ENCODE measurements at places on chromosomes 3 and 15.

DNA sequence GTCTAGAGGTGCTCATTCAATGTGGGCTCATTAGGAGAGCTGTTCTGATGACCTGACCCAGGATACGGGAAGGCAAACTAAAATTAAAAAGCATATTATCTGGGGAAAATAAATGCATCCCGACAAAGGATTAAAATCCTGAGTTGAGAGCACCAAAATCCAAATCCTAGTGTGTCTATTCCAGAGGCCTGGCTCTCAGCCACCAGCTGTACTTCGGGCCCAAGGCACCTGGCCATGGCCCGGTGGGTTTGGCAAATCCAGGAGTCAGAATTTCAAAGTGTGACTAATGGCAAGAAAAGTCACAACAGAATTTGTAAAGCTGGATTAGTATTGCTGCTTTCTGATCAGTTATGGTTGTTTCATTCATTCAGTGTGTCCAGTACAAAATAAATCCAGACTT lies 2.6 kb upstream of the LYSMD4 start:
- no peak for DNase-seq

DNA sequence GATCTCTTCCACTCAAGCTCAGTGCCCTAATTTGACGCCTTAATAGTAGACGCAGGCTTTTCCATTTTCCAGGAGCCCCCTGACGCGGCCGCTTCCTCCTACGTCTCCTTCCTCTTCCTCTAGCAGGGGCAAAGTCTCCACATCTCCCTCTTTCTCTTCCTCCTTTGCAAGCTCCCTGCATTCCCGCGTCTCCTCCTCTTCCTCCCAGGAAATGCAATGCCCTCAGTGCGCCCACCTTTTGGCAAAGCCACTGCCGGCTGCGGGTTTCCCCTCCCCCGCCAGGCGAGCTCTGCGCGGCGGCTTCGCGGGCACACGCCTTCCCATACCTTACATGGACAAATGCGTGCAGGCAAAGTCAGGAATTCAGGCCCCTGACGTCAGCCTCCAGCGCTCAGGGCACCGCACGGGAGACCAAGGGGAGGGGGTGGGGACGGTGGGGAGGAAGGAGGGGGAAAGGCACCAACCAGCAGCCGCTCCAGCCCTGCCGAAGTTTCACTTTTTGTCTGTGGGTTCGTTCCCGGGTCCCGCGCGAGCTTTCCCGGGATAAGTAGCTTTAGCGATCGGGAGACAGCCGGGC lies 432 bp upstream of the LPP start:
- DNase-seq: peak; percentile 86

- DNase-seq: peak; percentile 58
Observed at GRCh38 chr3:12436514-12437220, 47.6 kb upstream of the TSEN2 start.

- DNase-seq: no peak
Observed at GRCh38 chr15:26050984-26051383, 187.9 kb upstream of the ATP10A start.

GRCh38 chr3:56102032-56102431 lies 366.2 kb downstream of the ERC2 start:
- no peak for DNase-seq

DNA sequence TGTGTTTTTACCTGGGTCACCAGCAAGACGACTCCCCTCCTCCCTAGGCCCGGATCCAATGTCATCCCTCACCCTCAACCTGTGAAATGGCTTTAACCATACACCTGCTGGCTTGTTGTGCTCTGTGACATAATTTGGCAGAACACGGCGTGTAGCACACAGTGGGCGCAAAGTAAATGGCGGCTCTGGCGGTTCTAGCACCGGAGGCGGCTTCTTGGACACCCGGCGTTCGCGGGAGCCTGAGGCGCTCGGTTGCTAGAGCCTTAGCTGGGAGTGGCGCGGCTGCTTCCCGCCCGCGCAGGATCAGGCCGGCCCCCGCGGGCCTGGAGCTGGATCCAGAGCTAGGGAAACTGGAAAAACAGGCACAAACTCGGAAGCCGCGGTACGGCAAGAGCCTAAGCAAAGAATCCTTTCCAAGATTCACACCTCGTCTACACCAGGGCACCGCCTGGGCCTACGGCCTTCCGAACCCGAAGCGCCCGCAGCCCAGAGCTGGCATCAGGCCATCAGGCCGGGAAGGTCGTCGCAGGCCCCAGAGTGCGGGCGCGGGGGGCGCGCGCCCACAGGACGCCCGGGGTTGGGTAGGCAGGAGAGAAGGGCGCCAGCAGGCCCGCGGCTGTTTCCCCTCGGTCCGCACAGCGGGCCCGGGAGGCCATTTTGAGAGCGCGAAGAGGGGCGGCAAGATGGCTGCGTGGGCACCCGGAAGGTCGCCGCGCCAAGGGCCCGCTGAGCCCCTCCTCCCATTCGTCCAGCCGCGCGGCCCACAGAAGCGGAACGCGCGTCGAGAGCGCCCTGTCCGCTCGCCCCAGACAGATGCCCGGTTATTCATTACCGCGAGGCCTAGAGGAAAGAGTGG lies 43.9 kb upstream of the POLG start:
- no peak for DNase-seq

- DNase-seq: no peak
Observed at GRCh38 chr15:25785641-25786025, 77.5 kb downstream of the ATP10A start.

DNA sequence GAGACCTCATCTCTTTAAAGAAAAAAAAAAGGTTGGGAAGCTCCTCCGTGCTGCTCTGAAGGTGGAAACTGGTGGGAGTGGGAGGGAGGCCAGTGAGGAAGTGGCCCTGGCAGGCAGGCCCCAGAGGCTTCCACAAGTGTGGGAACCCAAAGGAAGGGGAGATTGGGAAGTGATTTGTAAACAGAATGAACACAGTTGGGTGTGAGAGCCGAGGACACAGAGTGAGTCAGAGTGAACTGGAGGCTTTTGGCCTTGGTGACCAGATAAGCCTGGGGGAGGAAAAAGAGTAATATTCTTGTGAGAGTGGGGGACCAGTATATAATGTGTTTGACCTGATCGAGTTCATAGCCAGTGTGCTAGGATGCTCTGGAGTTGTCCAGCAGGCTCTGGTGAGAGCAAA lies 23.0 kb downstream of the MKRN2 start:
- DNase-seq: peak; percentile 26

- DNase-seq: no peak
Observed at GRCh38 chr3:89586256-89586655, 478.8 kb downstream of the EPHA3 start.

GRCh38 chr15:58541410-58542087 lies 109.8 kb downstream of the LIPC start:
- DNase-seq: no peak

GRCh38 chr3:17605032-17605431 lies 137.4 kb downstream of the TBC1D5 start:
- peak; percentile 79 for DNase-seq

GRCh38 chr3:180617049-180617448 lies 15.1 kb downstream of the TTC14 start:
- DNase-seq: no peak

DNA sequence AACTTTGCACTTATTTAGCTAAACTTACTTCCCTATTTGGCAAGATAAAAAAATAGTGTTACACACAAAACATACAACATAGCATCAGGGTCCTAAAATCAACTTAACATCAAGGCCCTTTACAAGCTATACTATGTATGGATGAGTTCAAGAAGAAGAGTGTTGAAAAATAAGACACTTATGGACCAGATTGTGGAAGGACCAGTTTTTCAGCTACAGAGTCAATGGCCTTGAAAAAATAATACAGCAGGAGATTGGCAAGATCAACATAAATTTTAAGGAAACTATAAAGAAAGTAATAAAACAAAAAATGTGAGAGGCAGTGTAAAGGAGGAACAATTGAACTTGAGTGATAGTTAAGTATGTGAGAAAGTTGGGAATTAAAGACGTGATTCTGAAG lies 66.3 kb upstream of the BBX start:
- no peak for DNase-seq

DNA sequence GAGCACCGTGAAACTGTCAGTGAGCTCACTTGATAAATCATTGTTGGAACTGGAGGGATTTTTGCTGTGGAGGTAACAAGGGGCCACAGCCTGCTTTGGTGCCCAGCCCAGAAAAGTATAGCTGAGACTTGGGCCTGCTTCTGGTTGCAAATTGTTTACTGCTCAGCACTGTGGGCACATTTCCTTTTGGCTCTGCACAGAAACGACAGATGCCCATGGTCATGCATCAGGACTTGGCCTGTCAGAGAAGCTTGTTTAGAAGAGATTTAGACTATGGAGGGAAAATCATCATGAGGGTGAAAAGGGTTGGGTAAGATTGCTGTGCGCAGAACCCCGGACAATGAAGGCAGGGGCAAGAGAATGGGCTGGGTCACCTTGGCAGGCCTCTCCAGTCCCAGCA lies 286.1 kb upstream of the CTNNB1 start:
- no peak for DNase-seq

DNA sequence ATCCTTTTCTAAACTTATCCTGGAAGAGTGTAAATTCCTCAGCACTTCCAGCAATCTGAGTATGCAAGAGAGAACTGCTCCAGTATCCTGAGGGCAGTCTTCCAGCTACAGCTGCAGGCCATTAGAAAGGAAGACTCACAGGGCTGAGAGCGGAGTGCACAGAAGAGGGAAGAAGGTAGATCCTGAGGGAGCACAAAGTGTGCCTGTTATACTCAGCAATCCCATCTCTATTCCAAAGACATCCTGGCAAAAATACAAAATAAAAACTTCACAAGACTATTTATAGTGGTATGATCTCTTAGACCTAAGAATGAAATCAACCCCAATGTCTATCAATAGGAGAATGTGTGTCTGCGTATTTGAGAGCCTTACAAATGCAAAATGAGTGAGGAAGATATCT lies 292.0 kb downstream of the ZIC1 start:
- no peak for DNase-seq

- no peak for DNase-seq
Observed at GRCh38 chr3:159560214-159560979, 428.2 kb upstream of the IL12A start.

DNA sequence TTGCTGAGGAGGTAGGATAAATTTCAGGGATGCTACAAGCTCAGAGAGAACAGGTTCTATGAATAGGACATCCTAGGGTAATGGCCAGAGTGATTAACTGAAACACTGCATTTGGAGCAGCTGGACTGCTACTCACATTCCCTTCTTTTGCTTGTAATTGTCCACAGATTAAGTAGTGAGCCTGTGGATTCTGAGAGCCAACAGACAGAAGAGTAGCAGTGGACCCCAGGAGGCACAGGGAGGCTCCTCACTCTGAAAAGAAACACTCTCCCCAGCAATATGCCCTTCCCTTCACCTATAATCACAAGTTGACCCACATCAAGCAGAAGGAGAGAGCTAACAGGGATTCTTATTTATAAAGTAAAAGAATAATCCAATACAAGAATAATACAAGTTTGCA lies 10.6 kb upstream of the RFX7 start:
- no peak for DNase-seq

Measured in A172 (cell line).